ENCODE measurements at places on chromosomes 13 and 19.

GRCh38 chr13:30395192-30396158, 26.8 kb upstream of the UBE2L5 start:
- peaks cover 14% of the 10 kb centered on the region for H3K4me1 ChIP-seq
- H3K36me3 ChIP-seq = no peaks in the 10 kb centered on the region
- H3K27ac ChIP-seq = peak overlapping the region; percentile 80
- H3K27me3 ChIP-seq = no peaks in the 10 kb centered on the region
- peak overlapping the region; percentile 44 for H3K4me3 ChIP-seq

- H3K27me3 ChIP-seq = no peaks in the 10 kb centered on the region
- H3K4me1 ChIP-seq = peaks cover 14% of the 10 kb centered on the region
- H3K4me3 ChIP-seq = no peak overlapping the region
Observed at GRCh38 chr19:18496167-18496979, 25.5 kb downstream of the ELL start.

DNA sequence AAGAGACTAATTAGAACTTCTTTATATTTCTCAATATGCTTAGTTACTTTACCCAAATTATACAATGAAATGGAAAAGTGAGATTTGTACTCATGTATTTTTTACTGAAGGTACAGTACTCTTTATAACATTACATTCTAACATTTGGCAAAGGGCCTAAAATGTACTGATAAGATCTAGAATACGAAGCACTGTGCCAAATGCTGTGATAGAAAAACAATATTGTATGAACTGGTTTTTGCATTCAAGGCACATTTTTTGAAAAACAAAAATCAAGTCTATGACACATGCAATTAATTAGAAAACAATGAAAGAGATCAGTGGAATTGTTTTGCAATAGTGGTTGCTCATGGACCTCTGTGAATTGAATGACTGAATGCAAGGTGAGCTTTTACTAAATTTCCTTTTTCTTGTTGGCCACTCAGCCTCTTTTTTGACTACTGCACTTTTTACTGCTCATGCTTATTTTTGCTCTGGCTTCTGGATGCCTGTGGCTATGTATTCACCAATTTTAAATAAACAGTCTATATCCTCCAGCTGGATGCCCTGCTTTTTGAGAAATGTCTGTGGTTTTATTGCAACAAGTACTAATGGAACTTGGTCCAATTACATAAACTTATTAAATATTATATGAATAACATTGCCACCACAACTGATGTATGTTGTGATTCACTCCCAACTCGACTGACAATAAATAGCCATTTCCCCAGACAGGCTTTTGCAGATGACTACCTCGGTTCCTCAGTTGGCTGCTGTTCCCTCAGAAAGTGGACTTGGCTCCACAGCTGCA, 41.4 kb upstream of the OBI1 start:
- H3K27ac ChIP-seq = no peak overlapping the region
- H3K4me3 ChIP-seq = no peak overlapping the region
- no peaks in the 10 kb centered on the region for H3K36me3 ChIP-seq
- peaks cover 7% of the 10 kb centered on the region for H3K4me1 ChIP-seq
- peak; percentile 9 for DNase-seq

GRCh38 chr13:102386461-102386860, 15.4 kb downstream of the FGF14 start:
- H3K4me1 ChIP-seq = peaks cover 60% of the 10 kb centered on the region
- DNase-seq = peak; percentile 72
- no peaks in the 10 kb centered on the region for H3K27me3 ChIP-seq
- H3K4me3 ChIP-seq = peak overlapping the region; percentile 3
- H3K36me3 ChIP-seq = no peaks in the 10 kb centered on the region

DNA sequence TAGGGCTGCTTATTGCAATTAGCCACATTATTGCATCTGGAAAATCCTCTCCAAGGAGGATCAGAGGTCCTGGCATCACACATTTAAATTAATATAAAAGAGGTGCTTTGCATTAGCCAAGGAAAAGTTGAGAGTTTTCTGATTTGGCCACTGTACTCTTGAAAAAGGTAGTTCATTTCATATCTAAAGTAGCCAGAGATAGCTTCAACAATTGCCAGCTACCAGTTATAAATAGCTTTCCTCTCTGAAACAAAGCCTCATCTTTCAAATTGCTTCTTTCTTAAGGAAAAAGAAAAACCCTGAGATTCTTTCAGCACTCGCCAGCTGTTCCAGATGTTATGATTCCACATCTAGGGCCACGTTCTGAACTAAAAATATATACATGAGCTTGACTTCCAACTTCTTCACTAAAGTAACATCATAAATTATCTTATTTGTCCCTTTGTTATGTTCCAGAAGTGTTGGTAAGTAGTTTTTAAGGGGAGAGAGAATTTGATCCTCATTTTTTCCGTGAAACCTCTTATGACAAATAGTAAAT, 69.6 kb downstream of the ERCC5 start:
- H3K4me3 ChIP-seq = no peak overlapping the region
- H3K36me3 ChIP-seq = no peaks in the 10 kb centered on the region
- no peak for DNase-seq

DNA sequence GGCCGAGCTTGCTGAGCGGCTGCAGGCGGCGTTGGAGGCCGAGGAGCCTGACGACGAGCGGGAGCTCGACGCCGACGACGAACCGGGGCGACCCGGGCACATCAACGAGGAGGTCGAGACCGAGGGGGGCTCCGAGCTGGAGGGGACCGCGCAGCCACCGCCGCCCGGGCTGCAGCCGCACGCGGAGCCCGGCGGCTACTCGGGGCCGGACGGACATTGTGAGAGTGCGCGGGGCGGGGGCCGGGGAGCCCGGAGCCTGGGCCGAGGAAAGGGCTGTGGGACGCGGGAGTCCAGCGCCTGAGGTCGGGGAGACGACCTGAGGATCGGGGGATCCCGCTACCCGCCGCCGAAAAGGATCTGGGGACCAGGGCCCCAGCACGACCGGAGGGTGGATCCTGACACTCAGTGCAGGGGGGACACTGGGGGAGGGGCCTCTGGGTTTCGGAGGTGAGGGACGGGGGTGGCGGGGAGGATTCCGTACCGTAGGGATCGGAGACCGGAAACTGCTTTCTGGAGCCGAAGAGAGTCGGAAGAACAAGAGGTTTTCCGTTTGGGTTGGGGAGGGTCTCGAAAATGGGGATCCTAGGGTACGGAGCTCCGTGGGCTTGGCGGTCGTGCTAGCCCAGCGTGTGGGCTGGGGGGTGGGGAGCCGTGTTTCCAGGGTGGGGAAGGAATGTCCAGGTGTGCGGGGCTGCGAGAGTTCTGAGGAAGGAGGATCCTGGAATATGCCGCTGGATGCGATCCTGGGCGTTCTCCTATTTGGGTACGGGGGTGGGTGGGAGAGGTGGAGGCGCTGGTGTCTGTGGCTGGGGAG, 616 bp downstream of the HNRNPUL1 start:
- H3K27ac ChIP-seq = peak overlapping the region; percentile 99
- peaks cover 25% of the 10 kb centered on the region for H3K36me3 ChIP-seq
- H3K27me3 ChIP-seq = no peaks in the 10 kb centered on the region
- peak; percentile 65 for DNase-seq
- H3K4me3 ChIP-seq = peak overlapping the region; percentile 90

DNA sequence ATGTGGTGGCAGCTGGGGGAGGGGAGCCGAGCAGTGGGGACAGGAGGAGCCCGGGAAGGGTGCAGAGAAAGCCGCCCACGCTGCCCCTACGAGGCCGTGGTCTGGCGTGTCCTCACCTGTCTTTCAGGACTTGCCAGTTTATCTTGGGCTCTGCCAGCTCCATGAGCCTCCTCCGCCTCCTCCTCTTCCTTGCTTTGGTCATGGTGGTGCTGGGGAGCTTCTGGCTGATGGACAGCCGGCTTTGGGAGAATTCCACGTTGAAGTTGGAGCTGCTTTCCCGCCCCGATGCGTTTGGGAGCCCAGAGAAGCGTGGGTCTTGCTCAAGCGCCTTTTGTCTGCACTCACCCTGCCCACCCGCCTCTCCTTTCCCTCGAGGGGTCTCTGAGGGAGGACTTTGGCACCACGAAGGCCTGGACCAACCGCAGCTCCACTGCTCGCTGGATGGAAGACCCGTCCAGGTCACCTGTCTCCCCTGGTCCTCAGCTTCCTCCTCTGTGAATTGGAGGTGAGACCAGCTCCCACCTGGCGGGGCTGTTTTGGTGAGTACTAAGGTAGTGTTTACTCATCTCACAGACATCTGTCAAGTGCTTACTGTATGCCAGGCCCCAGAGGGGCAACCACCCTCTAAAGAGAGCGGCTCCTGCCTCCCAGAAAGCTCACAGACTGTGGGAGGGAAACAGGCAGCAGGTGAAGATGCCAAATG, 29.7 kb upstream of the MIER2 start:
- H3K4me1 ChIP-seq = peaks cover 9% of the 10 kb centered on the region
- H3K27me3 ChIP-seq = no peaks in the 10 kb centered on the region
- DNase-seq = no peak
- H3K27ac ChIP-seq = no peak overlapping the region

GRCh38 chr19:33552191-33552927, 30.8 kb upstream of the PEPD start:
- H3K4me1 ChIP-seq = no peaks in the 10 kb centered on the region
- no peak for DNase-seq
- no peak overlapping the region for H3K4me3 ChIP-seq
- H3K36me3 ChIP-seq = no peaks in the 10 kb centered on the region

GRCh38 chr19:33446330-33447293, 73.1 kb downstream of the CEBPG start:
- no peak overlapping the region for H3K4me3 ChIP-seq
- H3K27ac ChIP-seq = no peak overlapping the region
- H3K4me1 ChIP-seq = no peaks in the 10 kb centered on the region
- DNase-seq = no peak
- no peaks in the 10 kb centered on the region for H3K27me3 ChIP-seq

DNA sequence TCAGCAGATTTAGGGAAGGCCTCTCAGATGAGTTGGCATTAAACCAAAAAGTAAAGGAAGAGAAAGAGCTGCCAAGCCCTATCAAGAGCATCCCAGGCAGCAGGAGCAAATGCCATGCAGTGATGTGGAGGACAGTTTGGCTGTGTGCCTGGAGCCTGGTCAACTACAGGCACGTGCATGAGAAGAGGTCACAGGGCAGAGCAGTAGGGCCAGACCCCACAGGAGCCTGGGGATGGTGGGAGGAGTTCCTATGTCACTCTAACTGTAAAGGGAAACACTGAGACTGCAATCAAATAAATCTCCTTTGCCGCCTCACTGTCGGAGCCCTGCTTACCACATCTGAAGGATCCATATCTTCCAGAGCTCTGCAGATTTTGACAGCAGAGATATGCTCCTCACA, 240.5 kb downstream of the ENOX1 start:
- no peaks in the 10 kb centered on the region for H3K27me3 ChIP-seq
- no peaks in the 10 kb centered on the region for H3K36me3 ChIP-seq
- no peak overlapping the region for H3K4me3 ChIP-seq
- H3K4me1 ChIP-seq = no peaks in the 10 kb centered on the region
- no peak overlapping the region for H3K27ac ChIP-seq

- no peak overlapping the region for H3K27ac ChIP-seq
- no peaks in the 10 kb centered on the region for H3K4me1 ChIP-seq
- DNase-seq = peak; percentile 70
- H3K36me3 ChIP-seq = peaks cover 38% of the 10 kb centered on the region
Observed at GRCh38 chr19:38729653-38730469, 14.4 kb downstream of the CAPN12 start.

DNA sequence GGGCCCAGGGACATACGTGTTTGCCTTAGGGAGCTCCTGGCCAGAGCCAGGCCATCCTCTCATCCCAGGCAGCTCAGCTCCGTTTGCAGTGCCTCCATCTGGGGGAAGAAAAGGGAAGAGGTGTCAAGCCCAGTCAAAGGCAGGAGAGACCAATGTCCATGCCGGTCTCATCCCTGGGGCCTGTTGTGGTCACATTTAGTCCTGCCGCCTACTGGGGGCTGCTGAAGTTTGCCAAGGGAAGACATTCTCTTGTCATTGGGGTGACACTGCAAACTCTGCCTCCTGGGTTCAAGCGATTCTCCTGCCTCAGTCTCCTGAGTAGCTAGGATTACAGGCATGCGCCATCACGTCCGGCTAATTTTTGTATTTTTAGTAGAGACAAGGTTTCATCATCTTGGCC, 195.2 kb downstream of the UQCRFS1 start:
- H3K27ac ChIP-seq = no peak overlapping the region
- no peaks in the 10 kb centered on the region for H3K27me3 ChIP-seq
- no peaks in the 10 kb centered on the region for H3K36me3 ChIP-seq
- no peak overlapping the region for H3K4me3 ChIP-seq
- no peaks in the 10 kb centered on the region for H3K4me1 ChIP-seq

DNA sequence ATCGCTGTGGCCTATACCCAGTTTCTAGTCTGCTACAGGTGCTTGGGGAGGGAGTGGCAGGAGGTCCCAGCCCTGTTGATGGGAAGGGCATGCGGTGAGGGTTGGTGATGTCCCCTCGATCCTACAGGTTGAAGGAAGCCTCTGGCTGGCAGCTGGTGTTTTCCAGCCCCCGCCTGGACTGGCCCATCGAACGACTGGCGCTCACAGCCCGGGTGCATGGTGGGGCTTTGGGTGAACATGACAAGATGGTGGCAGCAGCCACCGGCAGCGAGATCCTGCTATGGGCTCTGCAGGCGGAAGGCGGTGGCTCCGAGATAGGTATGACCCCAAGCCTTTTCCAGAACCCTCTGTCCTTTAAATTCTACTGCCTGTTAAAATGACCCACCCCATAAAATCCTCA, 3.9 kb downstream of the SHKBP1 start:
- H3K36me3 ChIP-seq = peaks cover 23% of the 10 kb centered on the region
- no peak overlapping the region for H3K4me3 ChIP-seq
- H3K27ac ChIP-seq = no peak overlapping the region
- peaks cover 4% of the 10 kb centered on the region for H3K4me1 ChIP-seq
- H3K27me3 ChIP-seq = no peaks in the 10 kb centered on the region

GRCh38 chr13:99269627-99270241, 11.6 kb upstream of the GPR18 start:
- no peaks in the 10 kb centered on the region for H3K4me1 ChIP-seq
- H3K36me3 ChIP-seq = no peaks in the 10 kb centered on the region
- no peak overlapping the region for H3K4me3 ChIP-seq
- H3K27me3 ChIP-seq = no peaks in the 10 kb centered on the region
- DNase-seq = peak; percentile 51

DNA sequence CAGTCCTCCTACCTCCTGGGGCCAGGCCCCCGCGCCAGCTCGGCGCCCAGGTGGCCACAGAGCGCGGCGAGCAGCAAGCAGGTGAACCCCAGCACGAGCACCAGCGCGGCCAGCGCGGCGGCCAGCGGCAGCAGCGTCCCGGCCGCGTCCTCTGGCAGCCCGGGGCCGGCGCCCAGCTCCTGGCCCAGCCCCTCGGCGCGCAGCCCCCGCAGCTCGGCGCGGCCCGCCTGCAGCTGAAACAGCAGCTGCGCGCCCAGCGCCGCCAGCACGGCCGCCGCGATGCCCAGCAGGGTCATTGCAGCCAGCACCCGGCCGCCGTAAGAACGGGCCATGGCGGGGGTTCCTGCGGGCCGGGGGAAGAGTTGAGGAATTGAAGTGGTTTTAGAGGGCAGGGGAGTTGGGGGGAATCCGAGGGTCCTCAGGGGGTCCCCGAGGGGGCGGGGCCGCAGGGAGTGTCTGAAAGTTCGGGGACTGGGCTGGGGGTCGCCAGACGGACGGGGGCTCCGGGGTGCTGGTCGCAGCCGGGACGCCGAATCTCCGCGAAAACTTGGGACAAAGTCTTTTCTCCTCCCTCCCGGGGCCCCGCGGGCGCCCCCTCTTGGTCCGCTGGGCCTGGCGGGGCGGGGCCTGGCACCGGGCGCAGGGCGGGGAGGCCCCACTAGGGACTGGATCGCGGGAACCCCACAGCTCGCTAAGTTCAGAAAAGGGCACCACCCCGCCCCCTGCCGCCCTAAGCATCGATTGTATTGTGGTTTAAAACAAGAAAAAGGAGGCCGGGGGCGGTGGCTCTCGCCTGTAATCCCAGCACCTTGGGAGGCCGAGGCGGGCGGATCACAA, at the start of gene TMEM221:
Gene TMEM221 (minus strand): TSS at position 538 of the 837 bp plus-strand sequence. CDS start 206 bp downstream, at position 332.
- H3K27me3 ChIP-seq = peaks cover 18% of the 10 kb centered on the region
- H3K4me1 ChIP-seq = peaks cover 5% of the 10 kb centered on the region
- H3K4me3 ChIP-seq = peak within 1 kb of the TSS; percentile 50
- DNase-seq = peak; percentile 60
- H3K27ac ChIP-seq = no peak within 1 kb of the TSS
- no peaks in the 10 kb centered on the region for H3K36me3 ChIP-seq
